ENCODE measurements at places on chromosomes 13 and 19. TPM values are rescaled to one million over a fixed set of nuclear protein-coding genes. Genes with fewer than 3 reads are reported as not detected.

Gene LRRC25
- total RNA-seq: 4.9 TPM

Gene KLC3
- total RNA-seq: not detected

Gene CXCL17
- not detected for total RNA-seq

Gene TOMM40
- 45.4 TPM for total RNA-seq

Gene SELENOV
- total RNA-seq: not detected

Gene MYO16
- under 0.01 TPM for total RNA-seq

Gene GGN
- total RNA-seq: not detected

Gene SUCLA2
- 42.9 TPM for total RNA-seq

Gene MBD3L2
- not detected for total RNA-seq

- DNase-seq: no peak
Observed at GRCh38 chr19:41364524-41365391, 809 bp upstream of the B9D2 start.

- no peak for DNase-seq
Observed at GRCh38 chr13:42396901-42397655, 125.1 kb downstream of the AKAP11 start.

DNA sequence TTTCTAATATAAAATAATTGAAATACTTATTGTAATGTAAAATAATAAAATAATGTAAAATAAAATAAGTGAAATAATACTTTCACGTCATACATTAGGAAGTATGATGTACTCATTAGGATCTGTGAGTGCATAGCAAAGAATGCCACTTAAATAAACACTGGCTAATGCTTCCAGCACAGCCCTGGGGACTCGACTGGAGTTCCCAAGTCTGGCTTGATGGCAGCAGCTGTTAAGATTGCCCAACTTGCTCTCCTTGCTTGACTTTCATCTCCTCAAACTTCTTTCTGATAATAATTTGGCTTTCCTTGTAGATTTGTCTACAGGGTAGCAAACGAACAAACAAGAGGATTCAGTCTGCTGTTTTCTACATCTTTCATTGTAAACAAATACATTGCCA is 191.9 kb downstream of the COG6 start:
- no peak for DNase-seq

DNA sequence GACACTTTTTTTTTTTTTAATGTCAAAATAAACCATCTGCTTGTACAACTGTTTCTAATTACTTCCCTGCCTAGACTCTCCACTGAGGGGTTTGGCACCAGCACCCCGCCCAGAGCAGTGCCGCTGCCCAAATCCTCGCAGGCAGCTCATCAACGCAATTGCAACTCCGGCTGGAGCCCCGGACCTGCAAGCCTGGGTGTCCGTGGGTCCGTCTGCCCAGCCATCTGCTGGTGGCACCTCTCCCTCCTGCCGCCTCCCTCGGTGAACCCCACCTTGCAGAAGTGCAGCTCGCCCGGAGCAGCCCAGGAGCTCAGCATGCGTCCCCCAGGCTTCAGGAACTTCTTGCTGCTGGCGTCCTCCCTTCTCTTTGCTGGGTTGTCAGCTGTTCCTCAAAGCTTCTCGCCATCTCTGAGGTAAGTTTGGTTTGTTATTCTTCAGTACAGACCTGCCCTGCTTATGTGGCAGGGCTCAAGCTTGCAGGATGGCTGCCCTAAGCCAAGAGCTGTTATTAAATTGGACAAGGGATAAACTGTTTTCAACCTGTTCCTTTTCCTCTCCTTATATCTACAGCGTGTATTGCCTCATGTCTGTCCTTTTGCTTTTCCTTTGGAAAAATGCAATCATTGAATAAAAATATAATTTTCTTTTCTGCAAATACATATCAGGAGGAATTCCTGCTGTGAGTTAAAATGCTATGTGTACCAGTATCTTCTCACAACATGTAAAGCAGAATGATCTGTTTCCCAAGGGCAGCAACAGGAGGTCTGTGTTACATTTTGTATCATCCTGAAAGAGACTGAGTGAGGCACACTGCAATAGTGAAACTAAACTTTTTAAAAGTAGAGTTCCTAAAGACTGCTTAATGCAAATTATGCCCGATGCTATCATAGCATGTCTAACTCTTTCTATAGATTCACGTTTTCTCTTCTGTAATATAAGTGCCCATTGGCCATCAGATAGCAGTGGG is at the start of gene ITGBL1:
Gene ITGBL1, plus strand, starts transcription at position 157 of the 967 bp plus-strand sequence. Its CDS starts 159 bp downstream, at position 316.
- no peak for DNase-seq

- peak; percentile 79 for DNase-seq
Observed at GRCh38 chr19:13784731-13785452, 10.4 kb upstream of the ZSWIM4 start.

DNA sequence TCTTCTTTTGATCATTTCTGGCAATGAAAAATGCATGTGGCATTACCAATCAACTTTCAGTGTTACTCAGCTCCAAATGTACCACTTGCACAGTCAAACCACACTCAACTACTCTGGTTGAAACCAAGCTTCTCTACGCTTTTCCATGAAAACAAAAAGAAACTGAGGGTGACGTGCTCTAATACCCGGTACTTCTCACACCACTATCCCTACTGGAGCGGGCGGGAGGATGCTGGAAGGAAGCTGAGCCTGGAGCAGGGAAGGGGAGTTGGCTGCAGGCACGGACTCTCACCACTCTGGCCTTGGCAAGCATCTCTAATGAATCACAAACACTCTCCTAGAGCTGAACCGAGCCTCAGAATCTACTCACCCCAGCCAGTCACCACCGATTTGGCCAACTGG is 48.2 kb downstream of the STK24 start:
- no peak for DNase-seq

GRCh38 chr13:46641274-46642081 is 88.5 kb downstream of the LRCH1 start:
- no peak for DNase-seq

- DNase-seq: no peak
Observed at GRCh38 chr19:3632739-3633558, 6.4 kb upstream of the CACTIN start.

DNA sequence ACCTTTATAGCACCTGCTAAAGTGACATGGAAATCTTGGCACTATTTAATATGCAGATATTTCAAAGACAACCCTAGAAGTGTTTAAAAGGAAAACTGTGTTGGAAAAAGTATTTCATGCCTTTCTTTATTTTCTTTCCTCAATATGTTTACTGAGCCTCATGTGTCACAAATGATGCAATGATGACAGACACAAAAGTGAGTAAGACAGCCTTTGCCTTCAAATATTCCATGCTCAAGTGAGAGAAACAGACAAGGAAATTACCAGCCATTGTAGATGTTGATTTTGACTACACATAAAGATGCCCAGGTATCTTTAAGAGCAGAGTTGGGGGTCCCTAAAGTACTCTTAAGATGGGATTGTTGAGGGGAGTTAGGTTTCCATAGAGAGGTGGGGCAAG is 48.0 kb upstream of the TPP2 start:
- DNase-seq: no peak

GRCh38 chr13:21079221-21079620 is 17.8 kb upstream of the LATS2 start:
- DNase-seq: no peak

DNA sequence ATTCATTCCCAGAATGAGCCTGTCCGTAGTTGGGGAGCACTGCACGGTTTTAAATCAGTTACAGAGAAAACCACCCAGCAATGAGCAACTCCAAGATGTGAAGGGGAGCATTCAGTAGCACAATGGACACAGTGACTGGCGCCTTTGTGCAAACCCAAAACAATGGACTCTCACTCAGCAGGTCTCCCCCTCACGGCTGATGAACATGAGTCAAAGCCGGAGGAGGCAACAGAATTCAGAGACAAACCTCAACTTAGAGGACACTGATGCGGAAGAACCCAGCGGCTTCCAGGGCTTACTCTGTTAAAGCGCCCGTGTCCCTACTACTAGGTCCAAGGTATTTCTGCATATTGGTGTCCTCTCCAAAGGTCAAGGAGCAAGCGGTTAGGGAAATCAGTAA is 17.7 kb downstream of the PLEKHF1 start:
- no peak for DNase-seq

GRCh38 chr19:58554494-58555368 is at the start of gene CHMP2A:
Gene CHMP2A, minus strand, starts transcription at chr19:58555105. Its CDS starts 893 bp downstream, at chr19:58554212.
- DNase-seq: peak; percentile 99

- DNase-seq: no peak
Observed at GRCh38 chr19:42175952-42176648, 41.4 kb downstream of the DEDD2 start.

- no peak for DNase-seq
Observed at GRCh38 chr19:12346896-12347295, 13.5 kb upstream of the ZNF563 start.

- no peak for DNase-seq
Observed at GRCh38 chr13:79725841-79726240, 244.9 kb downstream of the NDFIP2 start.

- no peak for DNase-seq
Observed at GRCh38 chr13:113851826-113852535, 11.9 kb downstream of the GAS6 start.

- no peak for DNase-seq
Observed at GRCh38 chr13:101382701-101383100, 33.6 kb downstream of the NALCN start.

DNA sequence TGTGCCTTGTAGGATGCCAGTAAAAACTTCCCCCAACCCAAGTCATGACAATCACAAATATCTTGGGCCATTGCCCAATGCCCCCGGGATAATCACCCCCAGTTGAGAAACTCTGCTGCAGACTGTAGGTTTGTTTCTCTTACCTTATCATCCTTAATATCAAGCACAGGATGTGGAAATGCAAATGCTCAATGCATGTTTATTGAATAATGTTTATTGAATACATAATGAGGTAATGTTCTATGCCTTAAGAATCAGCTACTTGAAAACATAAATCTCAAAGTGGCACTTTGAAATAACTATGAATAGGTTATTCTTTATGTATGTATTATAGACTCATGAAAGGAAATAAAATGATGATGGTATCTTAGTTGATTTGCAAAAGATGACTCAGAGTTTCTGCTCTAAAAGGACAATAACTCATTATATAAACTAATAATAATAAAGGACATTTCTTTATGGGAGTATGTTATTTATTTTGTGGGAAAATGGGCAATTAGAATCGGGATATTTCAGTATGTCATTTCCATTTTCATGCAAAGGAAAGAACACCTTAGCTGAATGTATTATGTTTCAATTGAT is 414.2 kb downstream of the EFNB2 start:
- no peak for DNase-seq

- no peak for DNase-seq
Observed at GRCh38 chr19:3249408-3249807, 24.9 kb downstream of the CELF5 start.

DNA sequence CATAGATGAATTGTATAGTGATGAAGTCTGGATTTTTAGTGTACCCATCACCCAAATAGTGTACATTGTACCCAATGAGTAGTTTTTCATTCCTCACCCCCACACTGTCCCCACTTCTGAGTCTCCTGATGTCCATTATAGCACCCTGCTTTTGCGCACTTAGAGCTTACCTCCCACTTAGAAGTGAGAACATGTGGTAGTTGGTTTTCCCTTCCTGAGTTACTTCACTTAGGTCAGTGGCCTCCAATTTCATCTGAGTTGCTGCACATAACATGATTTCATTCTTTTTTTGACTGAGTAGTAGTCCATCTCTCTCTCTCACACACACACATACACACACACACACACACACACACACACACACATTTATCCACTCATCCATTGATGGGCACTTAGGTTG is 43.2 kb upstream of the ALOX5AP start:
- DNase-seq: no peak

DNA sequence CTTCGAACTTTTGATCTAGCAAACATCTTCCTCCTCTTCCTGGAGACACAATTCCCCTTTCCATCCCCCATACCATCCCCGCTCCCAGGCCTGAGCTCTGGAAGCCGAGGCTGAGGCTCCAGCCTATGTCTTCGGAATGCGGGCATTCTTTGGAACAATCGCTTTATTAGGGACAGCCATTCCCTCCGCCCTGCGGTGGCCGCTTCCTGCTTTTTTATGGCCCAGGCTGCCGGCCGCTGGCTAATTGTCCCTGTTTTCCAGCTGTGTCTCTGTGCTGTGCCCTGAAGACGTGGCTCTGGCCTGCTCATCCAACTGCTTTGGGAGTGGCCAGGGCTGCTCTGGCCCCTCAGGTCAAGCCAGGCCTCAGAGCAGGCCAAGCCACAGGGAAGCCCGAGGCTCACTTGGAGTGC is 2.1 kb upstream of the CDX2 start:
- DNase-seq: peak; percentile 81

DNA sequence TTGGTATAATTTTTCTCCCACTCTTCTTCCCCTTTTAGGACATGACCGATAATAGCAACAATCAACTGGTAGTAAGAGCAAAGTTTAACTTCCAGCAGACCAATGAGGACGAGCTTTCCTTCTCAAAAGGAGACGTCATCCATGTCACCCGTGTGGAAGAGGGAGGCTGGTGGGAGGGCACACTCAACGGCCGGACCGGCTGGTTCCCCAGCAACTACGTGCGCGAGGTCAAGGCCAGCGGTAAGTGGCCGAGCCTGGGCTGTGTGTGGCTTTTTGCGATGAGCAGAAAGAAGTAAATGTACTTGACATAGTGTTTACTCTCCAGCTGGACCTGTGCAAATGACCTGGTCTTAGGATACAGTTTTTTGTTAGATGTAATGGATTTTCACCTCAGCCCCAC is 102.5 kb downstream of the ARHGEF7 start:
- DNase-seq: no peak

GRCh38 chr19:45091031-45091923 is 1.7 kb upstream of the PPP1R37 start:
- DNase-seq: peak; percentile 99

DNA sequence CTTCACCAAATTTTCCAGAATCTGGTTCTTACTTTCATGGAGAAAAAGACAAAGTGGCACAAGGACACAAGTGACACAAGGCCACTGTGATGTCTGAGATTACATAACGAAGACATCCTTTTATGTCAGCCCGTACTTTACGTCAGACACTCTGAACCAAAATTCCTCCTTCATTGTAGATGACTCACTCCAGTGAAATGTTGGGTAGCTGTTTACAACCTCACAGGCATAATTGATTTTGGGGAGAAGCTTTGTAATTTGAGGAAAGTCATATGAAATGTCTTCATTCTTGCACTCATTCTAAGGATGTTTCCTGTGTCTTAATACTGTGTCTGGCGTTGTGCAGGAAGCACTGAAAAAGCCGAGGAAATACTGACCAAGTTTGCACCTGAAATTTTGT is 20.0 kb upstream of the LGALS14 start:
- no peak for DNase-seq

GRCh38 chr13:35213911-35214310 is 262.6 kb downstream of the MAB21L1 start:
- DNase-seq: no peak

DNA sequence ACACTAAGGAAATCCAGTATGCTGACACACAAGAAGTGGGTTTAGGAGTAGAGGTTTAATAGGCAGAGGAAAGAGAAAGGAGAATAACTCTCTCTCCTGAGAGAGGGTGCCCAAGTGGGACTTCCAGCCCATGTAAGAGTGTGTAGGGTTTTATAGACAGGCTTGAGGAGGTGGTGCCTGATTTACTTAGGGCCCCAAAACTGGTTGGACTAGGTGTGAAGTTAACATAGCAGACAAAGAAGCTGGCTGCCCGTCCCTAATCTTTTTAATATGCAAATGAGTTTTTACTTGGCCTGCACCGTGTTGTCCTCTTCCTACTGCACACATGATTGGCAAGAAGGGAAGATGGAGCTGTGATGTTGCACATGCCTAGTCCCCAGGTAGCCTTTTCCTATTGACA is 752.5 kb upstream of the SLITRK5 start:
- DNase-seq: no peak
